ENCODE measurements at places on chromosomes 1 and 21.
A peak's percentile ranks its signal among the peaks of the same experiment; 100 is the strongest.

DNA sequence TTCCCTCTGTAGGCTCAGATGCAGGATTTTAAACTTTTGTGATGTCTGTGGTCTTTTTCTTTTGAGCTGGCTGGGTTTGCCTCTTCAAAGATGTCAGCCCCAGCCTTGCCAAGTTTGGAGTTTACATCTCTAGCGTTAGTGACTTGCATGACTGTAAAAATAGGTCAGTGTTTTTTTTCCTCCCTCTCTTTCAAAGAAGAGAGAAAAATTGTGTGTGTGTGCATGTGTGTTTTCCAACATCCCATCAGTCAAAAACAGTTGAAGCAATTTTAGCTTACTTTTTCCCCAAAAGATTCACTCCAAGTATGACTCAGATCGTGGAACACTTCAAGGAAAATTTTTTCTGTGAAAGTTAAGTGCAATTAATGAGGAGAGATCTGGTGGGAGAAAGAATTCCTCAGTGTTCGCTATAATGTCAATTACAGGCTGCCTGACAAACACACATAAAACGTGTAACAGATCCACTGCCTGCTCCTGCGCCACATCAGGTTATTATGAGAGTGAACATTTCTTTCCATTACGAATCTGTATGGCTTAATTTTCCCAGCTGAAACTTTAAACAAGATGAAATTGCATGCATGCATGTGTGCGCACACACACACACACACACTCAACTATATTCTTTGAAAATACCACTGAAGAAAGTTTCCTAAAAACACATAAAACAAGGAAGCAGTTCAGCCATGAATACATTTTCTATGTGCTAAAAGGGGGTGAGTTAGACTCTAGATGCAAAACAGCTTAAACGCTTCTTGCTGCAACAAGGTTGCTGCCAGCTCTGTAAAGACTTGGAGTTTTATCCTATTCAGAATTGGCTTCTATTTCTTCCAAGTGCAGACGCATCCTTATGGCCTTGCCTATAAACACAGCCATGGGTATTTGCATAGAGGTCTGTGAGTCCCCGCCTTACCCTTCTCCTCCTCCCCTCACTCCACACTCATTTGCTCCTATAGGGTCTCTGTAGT is 55.5 kb downstream of the TLR5 start:
- DNase-seq: no peak

- DNase-seq: no peak
Measured at GRCh38 chr1:224262373-224263054, 67.5 kb downstream of the NVL start.

GRCh38 chr1:244450597-244451538 is 841 bp downstream of the ADSS2 start:
- DNase-seq: peak; percentile 46

GRCh38 chr1:183869664-183870063 is 64.7 kb downstream of the RGL1 start:
- no peak for DNase-seq

DNA sequence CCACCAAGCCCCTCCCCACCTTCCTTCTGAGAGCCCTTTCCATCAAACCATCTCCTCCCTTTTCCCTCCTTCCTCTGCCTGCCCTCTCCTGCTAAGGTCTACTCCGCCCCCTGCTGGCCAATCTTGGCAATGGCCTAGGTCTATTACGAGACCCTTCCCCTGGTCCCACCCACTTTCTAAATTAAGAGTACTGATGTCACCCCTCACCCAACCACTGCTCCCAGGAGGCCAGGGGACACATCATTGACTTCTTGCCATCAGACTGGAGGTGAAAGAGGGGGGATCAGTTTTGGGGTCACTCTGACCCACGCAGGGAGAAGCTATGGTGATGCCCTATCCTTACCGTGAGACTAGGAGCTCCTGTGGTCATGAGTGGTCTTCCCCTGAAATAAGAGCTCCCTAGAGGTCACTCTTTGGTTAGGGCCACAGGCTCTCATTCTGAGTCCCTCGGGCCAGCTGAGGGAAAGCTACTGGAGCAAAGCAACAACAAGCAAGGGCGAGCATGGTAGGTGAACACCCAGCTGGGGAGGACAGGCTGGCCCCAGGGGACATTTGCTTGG is 34.6 kb upstream of the S100A7 start:
- DNase-seq: peak; percentile 65

GRCh38 chr1:198531891-198532290 is 8.6 kb downstream of the ATP6V1G3 start:
- DNase-seq: no peak

DNA sequence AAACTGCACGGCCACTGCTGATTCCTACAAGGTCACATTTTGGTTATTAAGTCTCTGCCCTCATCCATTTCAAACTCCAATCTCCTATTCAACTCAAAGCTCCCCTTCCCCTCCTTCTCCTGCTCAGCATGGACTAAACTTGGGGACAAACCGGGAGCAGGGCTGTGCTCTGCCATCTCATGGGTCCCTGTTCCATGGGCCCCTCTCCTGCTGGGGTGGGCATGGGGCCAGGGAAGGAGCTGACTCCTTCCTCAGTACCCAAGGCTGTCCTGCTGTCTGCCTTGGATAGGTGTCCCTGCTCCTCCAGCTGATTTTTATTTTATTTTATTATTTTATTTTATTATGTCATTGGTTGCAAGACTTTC is 27.1 kb downstream of the TNNT2 start:
- no peak for DNase-seq

GRCh38 chr1:218200979-218201378 is 84.1 kb upstream of the RRP15 start:
- DNase-seq: no peak

GRCh38 chr1:39761557-39762260 is 9.4 kb downstream of the OXCT2 start:
- DNase-seq: no peak

DNA sequence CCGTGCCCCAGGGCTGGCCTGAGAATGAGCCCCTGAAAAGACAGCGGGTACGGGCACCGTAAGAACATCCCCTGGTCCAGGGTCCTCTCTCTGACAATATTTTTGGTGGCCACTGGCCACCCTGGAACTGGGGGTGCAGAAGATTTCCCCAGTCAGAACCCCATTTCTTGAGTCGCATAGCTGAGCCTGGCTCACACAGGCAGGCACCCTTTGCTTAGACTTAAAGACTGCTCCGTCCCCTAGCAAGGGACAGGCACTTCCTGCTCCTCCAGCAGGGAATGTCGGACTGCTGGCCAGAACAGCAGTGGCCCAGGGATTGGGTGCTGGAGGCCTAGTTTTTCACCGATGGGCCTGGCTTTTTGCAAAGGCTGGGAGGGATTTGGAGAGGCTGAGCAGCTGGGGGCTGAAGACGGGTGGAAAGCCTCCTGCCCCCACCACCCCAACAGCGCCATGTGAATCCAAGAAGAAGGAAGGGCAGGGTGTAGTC is 4.3 kb downstream of the OLIG2 start:
- no peak for DNase-seq

GRCh38 chr1:115829023-115829674 is 11.8 kb downstream of the NHLH2 start:
- DNase-seq: no peak

GRCh38 chr1:145784409-145784808 is 39.5 kb downstream of the RNF115 start:
- DNase-seq: no peak

GRCh38 chr1:20829531-20829930 is 42.4 kb upstream of the HP1BP3 start:
- DNase-seq: no peak

GRCh38 chr1:29655945-29656850 is 419.9 kb downstream of the PTPRU start:
- DNase-seq: no peak

- DNase-seq: no peak
Measured at GRCh38 chr1:57319791-57320190, 104.1 kb downstream of the DAB1 start.

- DNase-seq: no peak
Measured at GRCh38 chr1:48649880-48650279, 126.8 kb downstream of the BEND5 start.

DNA sequence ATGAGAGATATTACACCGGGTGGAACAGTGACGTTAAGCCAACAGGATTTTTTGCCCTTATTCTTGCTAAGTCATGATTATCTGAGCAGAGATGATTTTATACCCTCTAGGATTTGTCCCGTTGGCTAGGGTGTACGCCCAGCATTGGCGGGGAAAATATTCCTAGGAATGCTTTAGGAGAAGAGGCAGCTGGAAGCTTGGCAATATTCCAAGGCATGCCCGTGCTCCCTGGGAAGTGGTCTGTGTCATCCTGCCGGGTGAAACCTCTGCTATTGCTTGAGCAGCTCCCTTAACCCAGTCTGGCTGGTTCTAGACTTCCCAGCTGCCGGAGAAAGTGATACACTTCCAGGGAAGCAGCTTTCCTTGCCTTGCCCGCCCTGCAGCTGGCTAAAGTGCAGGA is 16.2 kb downstream of the CHRNB2 start:
- no peak for DNase-seq

- no peak for DNase-seq
Measured at GRCh38 chr1:47942240-47942629, 55.0 kb downstream of the TRABD2B start.

GRCh38 chr1:121458291-121459048 is 273.7 kb downstream of the SRGAP2C start:
- DNase-seq: no peak

GRCh38 chr1:166884040-166884642 is 8.1 kb upstream of the TADA1 start:
- DNase-seq: no peak

- DNase-seq: no peak
Measured at GRCh38 chr1:55580845-55581332, 365.7 kb upstream of the USP24 start.

- no peak for DNase-seq
Measured at GRCh38 chr1:164608651-164609057, 49.7 kb downstream of the PBX1 start.

- no peak for DNase-seq
Measured at GRCh38 chr1:86865973-86866637, 47.8 kb downstream of the SELENOF start.

DNA sequence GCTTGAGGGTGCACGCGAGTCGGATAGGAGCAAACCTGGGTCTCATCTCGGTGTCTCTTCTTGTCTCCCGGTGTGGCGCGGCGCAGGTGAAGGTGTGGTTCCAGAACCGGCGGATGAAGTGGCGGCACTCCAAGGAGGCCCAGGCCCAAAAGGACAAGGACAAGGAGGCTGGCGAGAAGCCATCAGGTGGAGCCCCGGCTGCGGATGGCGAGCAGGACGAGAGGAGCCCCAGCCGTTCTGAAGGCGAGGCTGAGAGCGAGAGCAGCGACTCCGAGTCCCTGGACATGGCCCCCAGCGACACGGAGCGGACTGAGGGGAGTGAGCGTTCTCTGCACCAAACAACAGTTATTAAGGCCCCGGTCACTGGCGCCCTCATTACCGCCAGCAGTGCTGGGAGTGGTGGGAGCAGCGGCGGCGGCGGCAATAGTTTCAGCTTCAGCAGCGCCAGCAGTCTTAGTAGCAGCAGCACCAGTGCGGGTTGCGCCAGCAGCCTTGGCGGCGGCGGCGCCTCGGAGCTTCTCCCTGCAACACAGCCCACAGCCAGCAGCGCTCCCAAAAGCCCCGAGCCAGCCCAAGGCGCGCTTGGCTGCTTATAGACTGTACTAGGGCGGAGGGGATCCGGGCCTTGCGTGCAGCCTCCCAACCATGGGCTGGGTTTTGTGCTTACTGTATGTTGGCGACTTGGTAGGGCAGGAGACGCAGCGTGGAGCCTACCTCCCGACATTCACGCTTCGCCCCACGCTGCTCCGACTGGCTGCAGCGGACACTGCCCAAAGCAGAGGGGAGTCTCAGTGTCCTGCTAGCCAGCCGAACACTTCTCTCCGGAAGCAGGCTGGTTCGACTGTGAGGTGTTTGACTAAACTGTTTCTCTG is 5.1 kb downstream of the HLX start:
- DNase-seq: no peak

- no peak for DNase-seq
Measured at GRCh38 chr1:92804721-92805201, 19.9 kb upstream of the EVI5 start.

DNA sequence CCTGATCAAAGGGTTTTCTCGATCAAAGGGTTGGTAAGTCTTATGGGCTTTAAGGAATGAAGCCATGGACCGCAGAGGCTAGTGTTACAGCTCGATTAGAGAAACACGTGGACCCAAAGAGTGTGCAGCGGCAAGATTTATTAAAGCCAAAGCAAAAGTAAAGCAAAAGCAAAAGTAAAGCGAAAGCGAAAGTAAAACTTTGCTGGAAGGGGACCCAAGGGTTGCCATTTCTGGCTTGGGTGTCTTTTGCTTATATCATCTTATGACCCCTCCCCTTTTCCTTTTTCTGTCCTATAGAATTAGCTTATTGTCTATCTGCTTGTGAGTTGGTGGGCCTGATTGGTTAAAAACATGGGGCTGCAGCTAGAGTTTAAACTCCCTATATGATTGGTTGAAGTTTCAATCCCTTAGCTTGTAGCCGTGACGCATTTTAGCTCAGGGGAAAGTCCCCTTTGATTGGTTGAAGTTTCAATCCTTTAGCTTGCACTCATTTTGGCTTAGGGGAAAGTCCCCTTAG is 957.0 kb downstream of the AMY1C start:
- no peak for DNase-seq

DNA sequence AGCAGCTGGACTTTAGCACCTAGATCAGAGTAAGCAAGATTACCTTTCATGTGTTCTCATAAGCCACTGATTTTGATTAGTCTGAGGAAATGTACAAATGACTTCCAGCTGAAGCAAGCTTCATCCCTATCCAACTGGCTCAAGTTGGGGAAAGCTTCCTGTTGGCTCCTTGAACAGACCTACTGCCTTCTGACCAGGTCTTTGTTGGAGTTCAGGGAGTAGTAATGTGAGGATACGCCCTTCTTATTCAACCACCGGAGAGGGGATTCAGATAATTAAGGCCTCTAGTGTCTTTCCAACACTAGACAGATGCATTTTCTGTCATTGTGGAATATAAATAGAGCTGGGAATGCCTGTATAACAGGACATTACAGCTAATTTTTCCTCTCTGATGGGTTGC is 268.9 kb downstream of the TGFB2 start:
- no peak for DNase-seq

DNA sequence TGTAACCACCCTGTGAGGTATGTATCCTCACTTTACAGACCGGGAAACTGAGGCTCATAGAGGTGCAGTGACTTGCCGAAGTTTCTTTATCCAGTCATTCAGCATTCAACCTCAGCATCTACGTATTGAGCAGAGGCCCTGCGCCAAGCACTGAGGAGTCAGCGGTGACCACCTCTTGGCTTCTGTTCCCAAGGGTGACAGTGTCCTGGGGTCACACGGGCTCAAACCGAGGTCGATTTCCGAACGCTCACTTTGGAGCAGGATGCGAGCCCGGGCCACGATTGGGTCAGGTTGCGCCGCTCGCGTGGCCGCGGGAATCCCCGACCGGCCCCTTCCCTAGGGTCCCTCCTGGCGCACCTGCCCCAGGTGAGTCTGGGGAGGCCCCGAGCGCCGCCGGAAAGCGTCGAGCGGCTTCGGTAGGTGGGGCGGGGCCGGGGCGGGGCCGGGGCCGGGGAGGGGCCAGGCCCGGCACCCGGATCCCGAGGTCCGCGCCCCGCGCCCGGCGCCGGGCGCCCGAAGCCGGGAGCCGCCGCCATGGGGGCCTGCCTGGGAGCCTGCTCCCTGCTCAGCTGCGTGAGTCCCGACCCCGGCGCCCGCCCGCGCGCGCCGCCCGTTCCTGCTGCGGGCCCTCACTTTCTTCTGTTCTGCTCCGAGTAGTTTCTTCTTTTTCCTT is at the start of gene SERINC2:
Gene SERINC2, plus strand, starts transcription at position 482 of the 673 bp plus-strand sequence. Its CDS starts 53 bp downstream, at position 535.
- no peak for DNase-seq

- DNase-seq: no peak
Measured at GRCh38 chr1:88061492-88062177, 622.4 kb upstream of the PKN2 start.

- DNase-seq: no peak
Measured at GRCh38 chr21:46189959-46190490, 5.8 kb upstream of the SPATC1L start.
